ENCODE measurements at places on chromosomes 12 and 14.

DNA sequence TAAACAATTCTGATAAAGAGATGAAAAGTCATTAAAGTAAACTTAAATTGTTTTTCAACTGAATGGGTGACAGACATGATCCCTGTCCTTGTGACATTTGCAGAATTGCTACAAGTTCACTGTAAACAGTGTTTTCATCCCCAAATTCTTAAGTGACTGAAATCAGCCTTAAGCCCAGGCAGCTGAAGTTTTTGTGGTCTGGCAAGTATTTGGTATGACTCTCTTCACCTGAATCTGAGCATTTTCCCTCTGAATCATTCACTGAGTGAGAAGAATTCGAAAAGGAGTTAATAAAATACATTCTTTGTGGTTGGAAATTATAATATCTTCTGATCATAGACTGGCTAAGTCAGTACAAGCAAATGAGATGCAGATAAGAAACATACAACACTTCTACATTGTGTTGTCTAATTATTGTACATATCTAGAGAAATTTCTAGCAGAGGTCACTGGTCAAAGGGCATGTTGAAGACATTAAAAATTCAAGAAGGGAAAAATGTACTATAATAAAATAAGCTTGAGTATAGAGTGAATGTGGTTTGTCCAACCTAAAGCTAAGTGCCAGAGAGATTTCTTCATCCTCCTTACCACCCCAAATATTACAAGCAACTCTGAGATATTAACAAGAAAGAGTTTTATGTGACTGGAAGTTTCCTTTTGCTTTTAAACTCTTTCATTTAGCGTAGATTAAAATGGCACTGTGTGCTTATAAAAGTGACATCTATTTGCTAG lies 177.8 kb upstream of the DIO2 start:
- DNase-seq, result no peak

DNA sequence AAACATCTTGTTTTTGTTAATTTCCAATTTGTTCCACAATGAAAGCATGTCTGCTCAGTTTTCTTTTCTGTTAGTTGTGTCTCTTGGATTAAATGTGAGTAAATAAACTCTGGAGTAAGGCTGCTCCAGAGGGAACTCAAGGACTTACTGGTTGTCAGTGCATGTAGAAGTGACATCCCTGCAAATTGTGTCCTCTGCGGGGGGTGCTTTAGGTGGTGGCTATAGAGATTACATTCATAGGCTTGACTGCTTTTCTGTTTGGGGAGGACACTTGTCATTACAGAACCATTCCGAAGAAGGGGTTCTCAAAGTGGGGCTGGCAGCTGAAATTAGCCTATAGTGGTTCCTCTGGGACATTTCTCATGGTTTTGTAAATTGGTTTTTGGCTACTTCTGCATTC lies 8.8 kb downstream of the TMTC2 start:
- DNase-seq, result no peak

DNA sequence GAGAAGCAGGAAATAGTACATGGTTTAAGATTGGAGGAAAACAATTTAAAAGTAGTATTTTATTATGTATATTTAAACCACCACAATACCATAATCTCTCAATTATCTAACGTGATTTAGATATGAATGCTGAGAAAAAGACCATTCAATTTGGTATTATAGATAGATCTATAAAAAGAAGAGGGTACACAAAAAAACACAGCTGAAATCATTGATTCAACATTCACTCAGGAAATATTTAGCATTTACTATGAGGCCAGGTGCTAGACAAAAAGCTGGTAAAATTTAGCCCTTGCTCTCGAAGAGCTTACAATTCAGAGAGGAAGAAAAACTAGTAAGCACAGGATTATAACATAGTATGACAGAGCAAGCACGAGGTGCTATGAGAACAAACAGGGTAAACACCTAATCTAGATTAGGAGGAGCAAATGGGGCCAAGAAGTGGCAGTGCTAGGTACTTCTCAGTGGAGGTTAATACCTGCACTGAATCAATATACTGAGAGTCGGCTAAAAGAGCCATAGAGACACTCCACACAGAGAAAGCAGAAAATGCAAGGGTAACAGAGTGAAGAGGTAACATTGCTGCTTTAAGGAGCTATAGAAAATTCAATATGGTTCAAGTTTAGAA lies 27.6 kb downstream of the TRIP11 start:
- DNase-seq, result no peak

DNA sequence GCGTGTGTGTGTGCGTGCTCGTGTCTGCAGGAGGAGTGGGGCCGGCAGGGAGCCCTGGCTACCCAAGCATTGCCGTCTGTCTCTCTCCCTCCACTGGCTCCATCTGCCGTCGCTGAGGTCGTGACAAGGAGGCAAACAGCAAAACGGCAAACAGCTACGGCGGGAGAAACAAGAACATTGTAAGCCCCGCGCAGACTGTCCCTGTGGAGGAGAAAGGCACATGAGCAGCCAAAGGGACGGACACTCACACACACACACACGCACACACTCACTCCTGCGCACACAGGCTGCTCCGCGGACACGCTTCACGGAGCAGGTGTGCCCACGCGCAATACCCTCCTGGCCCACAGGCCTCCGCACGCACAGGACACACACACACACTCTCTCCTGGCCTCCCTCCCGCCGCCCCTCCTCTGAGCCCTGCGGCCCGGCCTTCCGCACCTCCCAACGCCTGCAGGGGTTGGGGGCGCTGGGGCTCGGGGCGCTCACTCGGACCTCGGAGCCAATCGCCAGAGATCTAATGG lies 905 bp downstream of the CISTR start:
- no peak for DNase-seq

GRCh38 chr14:34172173-34172451 lies 221.2 kb upstream of the EGLN3 start:
- no peak for DNase-seq

GRCh38 chr14:76499399-76499798 lies 123.5 kb downstream of the ESRRB start:
- DNase-seq, result no peak

DNA sequence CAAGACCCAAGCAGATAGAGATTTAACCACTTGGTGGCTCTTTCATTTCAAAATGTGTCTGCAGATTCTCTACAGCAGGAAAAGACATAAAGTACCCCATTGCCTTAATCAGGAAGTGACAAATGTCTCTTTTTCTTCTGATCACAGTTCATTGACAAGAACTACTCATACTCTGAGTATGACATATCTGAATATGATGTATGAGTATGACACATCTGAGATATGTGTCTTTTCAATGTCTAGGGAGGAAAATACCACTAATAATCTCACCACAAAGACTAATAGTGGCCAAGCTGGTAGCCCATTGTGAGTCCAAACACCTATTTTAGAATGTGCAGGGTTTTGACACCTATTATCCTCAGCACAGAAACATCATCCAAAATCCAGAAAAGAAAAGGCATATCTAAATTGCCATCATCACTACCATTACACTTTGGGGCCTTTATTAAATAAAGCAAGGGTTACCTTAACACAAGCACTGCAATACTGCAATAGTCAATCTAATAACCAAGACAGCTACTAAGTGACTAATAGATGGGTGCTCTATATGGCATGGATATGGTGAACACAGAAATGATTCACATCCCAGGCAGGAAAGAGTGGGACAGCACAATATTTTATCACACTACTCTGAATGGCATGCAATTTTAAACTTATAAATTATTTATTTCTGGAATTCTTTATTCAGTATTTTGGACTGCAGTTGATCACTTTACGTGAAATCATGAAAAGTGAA lies 243.7 kb upstream of the FAR2 start:
- no peak for DNase-seq

GRCh38 chr12:123038966-123039365 lies 58.5 kb downstream of the ARL6IP4 start:
- no peak for DNase-seq

- DNase-seq, result no peak
Measured at GRCh38 chr14:21985081-21985480, 311.5 kb upstream of the OR4E1 start.

DNA sequence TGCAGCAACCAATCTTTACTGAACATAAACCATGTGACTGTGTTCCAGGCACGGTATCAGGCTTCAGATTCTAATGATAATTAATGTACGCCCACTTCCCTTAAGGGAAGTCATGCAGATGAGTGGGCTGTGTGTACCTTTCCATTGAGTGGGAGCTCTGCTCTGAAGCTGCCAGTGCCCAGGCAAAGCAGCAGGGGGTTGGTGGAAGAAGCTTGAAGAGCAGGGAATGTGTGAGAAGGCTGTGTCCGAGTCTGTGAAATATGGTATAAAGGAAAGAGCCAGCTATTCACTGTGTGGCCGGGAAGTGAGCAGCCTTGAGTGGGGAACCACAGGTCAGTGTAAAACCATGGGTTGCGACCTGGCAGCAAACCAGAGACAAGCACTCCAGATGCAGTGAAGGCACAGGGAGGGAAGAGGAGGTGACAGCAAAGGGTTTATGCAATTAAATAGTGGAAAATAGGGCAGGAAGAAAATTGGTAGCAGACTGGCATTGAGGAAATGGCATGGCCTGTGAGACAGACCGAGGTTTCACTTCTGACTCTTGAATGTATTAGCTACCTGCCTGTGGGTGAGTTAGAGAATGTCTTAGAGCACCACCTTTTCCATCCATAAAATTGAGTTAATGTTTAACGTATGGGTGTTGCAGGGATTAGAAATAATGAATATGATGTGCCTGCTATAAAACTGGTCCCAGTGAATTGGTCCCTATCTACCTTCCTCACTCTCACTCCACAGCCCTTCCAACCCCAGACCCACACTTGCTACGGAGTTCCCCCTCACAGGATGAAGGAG lies 116.4 kb downstream of the NTF3 start:
- DNase-seq, result no peak

DNA sequence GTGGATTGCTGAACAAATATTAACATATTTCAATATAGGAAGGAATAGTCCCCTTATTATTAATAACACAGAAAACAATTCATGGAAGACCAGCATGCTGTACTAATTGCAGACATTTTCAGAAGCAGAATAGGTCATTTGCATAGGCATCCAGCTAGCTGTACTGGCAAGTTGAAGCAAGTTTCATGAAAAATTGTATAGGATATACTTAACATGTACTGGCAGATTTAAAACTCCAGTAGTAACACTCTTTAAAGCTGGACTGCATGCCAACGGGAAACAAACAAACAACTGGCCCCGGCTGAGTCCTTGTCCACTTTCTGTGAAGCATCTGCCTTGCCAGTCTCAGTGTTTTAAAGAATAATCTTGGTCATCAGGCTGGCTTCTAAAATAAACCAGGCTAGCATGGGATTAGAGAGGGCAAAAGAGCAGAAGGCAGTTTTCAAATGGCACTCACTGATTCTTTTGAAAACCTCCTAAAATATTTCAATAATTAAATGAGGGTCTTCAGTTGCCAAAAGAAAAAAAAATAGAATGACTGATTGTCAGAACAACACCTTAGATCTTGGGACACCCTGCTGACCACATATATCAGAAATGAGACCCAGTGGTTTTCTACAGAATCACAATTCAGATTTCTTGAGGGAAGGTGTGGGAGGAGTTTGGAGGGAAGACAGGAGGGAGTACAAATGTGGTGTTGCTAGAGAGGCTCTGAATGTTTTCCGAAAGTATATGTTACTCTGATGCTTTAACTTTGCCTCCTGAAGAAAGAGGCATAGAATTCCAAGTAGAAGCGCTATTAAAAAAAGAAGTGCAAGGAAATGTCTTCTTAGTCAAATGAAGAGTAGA lies 122.5 kb upstream of the KRAS start:
- DNase-seq, result no peak

DNA sequence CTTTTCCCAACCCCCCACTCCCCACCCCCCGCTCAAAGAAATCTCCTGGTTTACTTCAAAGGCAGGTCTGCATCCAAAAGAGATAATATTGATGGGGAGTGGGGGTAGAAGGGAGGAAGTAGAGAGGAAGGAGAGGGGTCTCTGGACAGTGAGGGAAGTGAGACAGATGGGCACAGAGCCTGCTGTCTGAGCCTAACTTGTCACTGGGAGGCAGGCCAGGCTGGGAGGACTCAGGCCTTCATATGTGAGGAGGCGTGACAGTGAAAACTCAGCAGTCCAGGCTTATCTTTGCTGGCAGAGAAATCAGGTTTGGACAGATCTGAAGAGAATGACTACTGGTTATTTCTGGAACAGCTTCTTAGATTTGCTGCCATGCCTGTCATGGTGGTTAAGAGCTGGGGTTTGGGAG lies 192.3 kb downstream of the NUAK1 start:
- DNase-seq, result no peak

GRCh38 chr14:101232340-101233020 lies 328.8 kb upstream of the DIO3 start:
- DNase-seq, result no peak

GRCh38 chr12:53500142-53500775 lies 824 bp upstream of the TARBP2 start:
- DNase-seq, result no peak

DNA sequence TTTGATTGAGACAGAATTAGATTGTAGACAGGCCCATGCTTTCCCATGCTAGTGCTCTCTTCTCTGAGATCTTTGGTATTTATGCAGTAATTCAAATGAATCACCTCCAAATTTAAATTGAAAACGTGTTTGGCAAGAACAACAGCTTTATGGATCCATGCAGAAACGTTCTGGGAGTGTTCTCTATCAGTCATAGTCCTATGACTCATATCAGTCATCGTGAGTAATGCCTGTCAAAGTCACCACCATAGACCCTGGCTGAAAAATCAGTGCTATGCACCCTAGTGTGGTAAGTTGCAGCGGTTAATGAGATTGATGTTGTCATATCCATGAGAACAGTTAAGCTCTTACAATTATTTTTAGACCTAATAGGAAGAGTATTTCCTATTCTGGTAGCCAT lies 90.1 kb upstream of the FOXG1 start:
- no peak for DNase-seq

DNA sequence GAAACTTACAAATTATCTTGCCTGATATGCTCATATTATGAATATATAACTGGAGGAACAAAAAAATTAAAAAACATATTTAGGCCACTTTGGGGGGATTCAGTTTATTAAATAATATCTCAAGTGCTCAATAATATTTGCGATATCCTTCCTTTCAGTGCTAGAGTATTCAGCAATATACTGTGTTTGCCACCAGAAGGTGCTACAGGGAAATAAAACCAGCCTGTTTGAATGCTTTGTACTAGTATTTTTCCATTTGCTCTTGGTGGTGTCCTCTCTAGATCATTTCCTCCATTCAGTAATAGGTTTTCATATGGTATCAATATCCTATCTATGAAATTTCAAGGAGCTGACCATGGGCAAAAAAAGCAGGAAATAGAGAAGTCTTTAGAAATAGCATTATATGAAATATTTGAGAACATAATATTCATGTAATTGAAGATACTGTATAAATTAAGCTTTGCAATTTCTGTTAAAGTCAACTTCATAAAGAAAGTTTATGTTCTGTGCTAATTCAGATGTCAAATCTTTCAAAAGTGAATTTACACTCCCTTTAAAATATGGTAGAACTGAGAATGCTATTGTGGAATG lies 106.2 kb upstream of the NAV3 start:
- no peak for DNase-seq

DNA sequence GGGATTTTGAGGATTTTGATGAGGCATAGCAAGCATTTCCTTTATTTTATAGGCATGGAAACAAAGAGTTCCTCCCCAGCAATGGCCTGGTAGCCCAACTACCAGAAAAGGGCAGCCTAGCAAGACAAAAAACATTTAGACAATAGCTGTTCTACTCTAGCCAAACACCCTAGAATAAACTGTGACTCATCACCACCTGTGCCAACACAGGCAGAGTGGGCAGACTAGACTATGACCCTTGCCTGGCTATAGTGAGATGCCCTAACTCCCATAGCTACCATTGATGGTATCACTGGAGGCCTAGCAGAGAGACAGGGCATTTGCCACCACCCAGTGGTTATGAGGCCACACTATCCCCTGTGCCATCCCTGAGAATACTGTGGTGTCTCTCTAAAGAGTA lies 15.5 kb upstream of the CCER1 start:
- no peak for DNase-seq
